Stimulated activated CD8-positive, alpha-beta memory T cell treated with anti-CD3 and anti-CD28 coated beads, Interleukin-2, amount 100 ng/mL, for 1 hour (primary cell): ENCODE measurements at places on chromosomes 5 and 9.
A peak's percentile ranks its signal among the peaks of the same experiment; 100 is the strongest.

GRCh38 chr9:126390923-126391322 is 64.3 kb downstream of the MVB12B start:
- no peak for DNase-seq

DNA sequence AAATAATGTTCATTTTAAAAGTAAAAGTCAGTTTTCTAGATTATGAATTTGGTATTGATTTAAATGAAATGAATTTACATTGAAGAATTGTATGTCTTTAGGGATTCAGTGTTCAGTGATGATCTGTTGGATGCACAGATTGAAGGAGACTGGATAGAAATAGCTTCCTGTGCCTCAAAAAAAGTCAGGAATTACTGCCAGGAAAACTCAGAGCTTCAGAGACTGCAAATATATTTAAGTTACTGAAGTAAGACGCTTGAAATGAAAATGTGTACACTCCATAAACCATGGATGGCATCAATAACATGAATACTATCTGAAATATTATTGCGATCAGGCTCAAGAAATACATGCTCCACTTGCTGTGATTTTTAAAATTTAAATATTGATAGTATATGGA is 60.3 kb downstream of the ADCY2 start:
- no peak for DNase-seq

DNA sequence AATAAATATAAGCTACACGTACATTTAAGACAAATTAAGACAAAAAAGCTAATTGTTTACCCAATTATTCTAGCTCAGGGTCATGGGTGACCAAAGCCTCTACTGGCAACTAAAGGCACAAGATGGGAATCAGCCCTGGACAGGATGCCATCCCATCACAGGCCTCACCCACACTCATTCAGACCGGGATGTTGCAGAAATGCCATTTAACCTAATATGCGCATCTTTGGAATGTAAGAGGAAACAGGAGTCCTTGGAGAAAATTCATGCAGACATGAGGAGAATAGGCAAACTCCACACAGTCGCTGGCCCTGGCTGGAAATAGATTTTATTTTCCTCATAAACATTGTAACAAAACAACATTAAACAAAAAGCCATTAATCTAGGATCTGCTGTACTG is 2003.8 kb upstream of the CDH9 start:
- DNase-seq = no peak

DNA sequence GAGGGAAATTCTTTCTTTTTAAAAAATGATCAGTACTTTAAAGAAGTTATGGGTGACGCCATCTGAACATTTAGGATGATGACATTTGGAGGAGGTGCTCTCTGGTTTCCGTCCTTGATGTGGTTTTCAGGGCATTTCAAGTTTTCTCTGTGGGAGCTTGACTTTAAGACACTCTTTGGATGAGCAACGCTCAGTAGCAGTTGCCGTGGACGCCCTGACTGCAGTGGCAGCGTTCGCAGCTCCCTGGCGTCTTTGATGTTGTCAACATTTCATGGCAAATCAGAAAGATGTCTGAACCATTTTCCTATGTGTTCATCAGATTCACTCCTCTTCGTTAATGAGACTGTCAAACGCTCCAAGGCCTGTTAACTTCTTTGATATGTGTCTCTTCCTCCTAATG is 86.1 kb downstream of the ZNF354C start:
- no peak for DNase-seq

DNA sequence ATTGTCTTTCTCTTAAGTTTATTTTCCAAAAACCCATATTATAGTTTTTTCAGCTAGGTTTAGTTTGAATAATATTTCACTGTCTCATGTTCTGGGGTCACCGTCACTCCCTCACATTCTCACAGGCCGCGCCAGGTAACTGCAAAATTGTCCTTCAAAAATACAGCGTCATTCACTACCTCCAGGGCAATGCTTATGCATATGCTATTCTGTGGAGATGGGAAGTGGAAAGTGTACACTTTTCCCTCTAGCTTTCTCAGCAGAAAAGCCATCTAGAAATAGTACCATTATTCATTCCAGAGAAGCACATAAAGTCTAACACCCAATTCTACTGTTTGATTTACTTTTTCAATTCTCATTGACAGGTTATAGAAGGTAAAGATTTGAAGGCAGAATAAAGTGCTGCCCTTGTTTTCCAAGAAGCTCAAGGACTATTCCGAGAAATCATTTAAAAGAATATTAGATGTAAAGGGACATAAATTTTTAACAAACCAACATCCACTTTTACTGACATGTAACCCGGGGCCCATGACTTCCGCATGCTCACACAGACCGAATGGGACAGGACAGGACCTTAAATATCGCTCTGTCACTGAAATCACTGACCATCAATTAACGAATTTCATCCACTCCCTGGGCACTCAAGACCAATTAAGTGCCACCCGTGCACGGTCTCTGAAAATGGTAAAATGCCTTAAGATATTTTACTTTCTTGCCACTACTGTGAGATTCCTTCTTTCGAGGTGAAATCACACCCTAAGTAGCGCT is 720 bp downstream of the NUDT12 start:
- no peak for DNase-seq

DNA sequence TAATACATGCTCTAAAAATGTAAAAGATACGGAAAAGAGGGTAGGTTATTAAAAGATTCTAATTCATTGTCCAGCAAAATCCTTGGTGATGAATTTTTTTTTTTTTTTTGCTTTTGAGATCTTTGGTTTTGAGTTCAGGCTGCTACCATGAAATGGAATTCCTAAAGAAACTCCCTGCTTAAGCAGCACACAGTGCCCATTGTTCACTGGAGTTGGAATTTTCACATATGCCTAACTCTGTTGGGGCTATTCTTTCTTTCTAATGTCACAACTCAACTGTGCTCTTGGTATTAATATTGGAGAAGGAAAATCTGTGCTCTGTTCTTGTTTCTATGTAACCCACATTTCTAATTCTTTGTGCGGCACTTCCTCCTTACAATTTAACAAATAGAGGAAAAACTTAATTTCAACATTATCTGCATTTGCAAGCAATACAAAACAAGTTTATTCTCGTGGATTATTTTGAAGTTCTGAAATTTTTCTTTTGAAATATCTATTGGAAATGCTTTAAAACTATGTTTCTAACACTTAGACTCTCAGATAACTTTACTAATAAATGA is 21.6 kb downstream of the MATR3 start:
- DNase-seq = no peak

- no peak for DNase-seq
Observed at GRCh38 chr5:101877451-101877850, 418.6 kb downstream of the SLCO4C1 start.

- peak; percentile 26 for DNase-seq
Observed at GRCh38 chr5:123549256-123549904, 37.4 kb downstream of the CSNK1G3 start.

- no peak for DNase-seq
Observed at GRCh38 chr5:97164846-97165245, 18.2 kb downstream of the RIOK2 start.
